Uterus (tissue), 4 donors: ENCODE measurements at places on chromosomes 2 and 18.

DNA sequence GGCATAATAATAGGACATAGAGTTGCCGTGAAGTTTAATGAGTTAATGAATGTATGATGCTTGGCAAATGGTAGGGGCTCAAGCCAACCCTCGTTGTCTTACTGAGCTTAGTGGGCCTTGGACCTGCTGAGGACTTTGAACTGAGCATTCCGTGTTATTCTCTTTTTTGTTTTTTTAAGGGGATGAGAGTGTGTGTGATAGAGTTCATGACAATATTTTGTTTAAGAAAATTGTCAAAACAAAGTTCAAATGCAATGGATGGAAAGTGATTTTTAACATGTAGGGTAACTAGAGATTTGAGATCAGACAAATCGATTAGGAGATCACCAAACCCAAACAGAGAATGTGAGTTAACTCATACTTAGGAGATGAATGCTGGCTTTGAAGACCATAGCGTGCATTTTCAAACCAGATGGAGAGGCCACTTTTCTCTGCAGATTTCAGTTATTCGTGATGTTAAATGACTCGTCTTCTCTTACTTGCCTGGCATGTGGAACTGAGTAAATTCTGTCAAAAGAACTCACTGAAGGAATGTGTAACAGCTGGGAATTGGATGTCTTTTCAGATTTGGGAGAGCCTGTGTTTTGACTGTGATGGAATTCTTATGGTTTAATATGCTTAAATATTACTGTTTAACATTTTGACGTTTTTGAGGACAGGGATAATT lies 88.7 kb downstream of the NEDD4L start:
- H3K4me1 ChIP-seq = no peaks in the 10 kb centered on the region
- H3K4me3 ChIP-seq = no peak overlapping the region
- no peak overlapping the region for H3K27ac ChIP-seq
- no peaks in the 10 kb centered on the region for H3K27me3 ChIP-seq

GRCh38 chr2:3023531-3023930 lies 354.1 kb downstream of the EIPR1 start:
- no peak overlapping the region for H3K27ac ChIP-seq
- no peak for DNase-seq
- no peak overlapping the region for H3K4me3 ChIP-seq
- H3K4me1 ChIP-seq = no peaks in the 10 kb centered on the region

DNA sequence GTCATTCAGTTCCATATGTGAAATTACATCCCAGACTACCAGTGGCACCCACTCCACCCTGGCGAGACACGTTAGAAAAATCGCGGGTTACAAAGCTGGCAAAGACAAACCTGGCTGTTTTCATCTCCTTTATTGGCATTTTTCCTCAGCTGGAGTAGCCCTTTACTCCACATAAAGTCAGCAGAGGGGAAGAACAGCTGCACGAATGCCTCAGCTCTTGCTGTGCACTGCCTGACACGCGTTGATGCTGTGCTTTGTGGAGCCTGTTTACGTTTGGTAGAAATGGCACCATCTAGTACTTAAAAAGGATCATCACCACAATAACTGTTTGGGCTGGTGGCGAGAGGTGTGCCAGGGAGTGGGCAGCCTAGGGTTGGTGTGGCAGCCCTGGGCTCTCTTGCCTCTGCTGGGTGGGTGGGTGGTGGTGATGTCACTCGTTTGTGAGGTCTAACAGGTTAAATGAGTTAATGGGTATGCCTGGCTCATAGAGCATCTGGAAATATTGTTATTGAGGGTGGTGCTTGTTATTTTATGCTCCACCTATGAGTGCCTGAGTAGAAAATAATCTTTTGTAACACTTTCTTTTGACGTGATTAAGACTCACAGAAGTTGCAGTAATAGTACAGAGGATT lies 16.4 kb downstream of the FARP2 start:
- no peaks in the 10 kb centered on the region for H3K36me3 ChIP-seq
- H3K4me3 ChIP-seq = no peak overlapping the region
- no peaks in the 10 kb centered on the region for H3K4me1 ChIP-seq
- H3K27ac ChIP-seq = no peak overlapping the region
- H3K27me3 ChIP-seq = no peaks in the 10 kb centered on the region

DNA sequence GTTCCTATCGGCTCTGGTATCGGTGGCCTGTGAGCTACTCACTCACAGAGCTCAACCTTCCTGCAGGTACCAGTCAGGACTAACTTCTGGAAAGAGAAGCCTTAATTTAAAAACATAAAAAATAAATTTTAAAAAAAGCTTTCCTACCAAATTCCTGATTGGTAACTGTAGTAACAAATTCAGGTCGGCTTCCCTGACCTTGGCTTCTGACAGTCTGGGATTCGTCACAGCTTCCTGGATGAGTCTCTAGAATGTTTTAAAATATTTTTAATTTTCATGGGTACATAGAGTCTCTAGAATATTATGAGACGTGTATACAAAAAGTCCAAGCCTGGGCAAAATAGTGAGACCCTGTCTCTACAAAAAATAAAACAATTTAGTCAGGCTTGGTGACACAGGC lies 45.0 kb upstream of the MTCL1 start:
- H3K4me3 ChIP-seq = no peak overlapping the region
- H3K4me1 ChIP-seq = no peaks in the 10 kb centered on the region
- DNase-seq = no peak
- no peaks in the 10 kb centered on the region for H3K27me3 ChIP-seq
- H3K36me3 ChIP-seq = no peaks in the 10 kb centered on the region

- H3K4me1 ChIP-seq = peaks cover 3% of the 10 kb centered on the region
- H3K27ac ChIP-seq = peak overlapping the region; percentile 17
- H3K27me3 ChIP-seq = no peaks in the 10 kb centered on the region
- H3K4me3 ChIP-seq = peak overlapping the region; percentile 64
- DNase-seq = no peak
- no peaks in the 10 kb centered on the region for H3K36me3 ChIP-seq
Observed at GRCh38 chr2:54723996-54724559, 616 bp downstream of the EML6 start.

- H3K27ac ChIP-seq = no peak overlapping the region
- H3K4me3 ChIP-seq = no peak overlapping the region
- no peaks in the 10 kb centered on the region for H3K27me3 ChIP-seq
- no peaks in the 10 kb centered on the region for H3K36me3 ChIP-seq
- DNase-seq = no peak
Observed at GRCh38 chr2:165539985-165540384, 70.5 kb downstream of the CSRNP3 start.

DNA sequence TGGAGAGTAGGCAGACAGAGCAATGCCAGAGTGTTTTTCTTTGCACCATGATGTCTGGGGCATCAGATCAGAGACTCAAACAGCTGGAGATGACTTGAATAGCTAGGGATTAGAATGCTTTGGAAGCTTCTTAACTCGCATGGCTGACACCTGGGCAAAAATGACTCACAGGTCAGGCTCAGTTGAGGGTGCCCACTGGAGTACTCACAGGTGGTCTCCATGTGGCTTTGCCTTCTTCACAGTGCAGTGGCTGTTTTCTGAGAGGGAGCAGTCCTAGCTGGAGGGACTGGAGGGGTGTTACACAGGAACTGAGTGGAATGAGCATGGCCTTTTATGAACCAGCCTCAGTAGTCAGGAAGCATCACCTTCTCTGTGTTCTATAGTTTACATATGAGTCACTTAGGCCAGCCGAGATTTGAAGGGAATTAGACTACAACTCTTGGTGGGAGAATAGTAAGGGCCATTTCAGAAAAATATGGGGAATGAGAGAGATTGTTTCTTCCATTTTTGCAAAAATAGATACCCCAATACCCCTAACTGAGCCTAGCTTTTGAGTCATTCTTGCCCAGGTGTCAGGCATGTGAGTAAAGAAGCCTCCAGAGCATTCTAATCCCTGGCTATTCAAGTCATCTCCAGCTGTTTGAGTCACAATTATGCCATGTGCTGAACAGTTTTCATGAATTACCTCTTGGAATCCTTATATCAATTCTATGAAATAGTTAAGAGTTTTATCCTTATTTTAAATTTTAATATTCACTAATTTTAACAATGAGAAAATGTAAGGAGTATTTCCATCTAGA lies 7.1 kb upstream of the PPP1R1C start:
- DNase-seq = no peak
- no peak overlapping the region for H3K27ac ChIP-seq
- no peaks in the 10 kb centered on the region for H3K27me3 ChIP-seq
- H3K4me1 ChIP-seq = no peaks in the 10 kb centered on the region

GRCh38 chr2:84919885-84920580 lies 14.6 kb downstream of the TMSB10 start:
- peak; percentile 80 for DNase-seq
- no peaks in the 10 kb centered on the region for H3K27me3 ChIP-seq
- no peaks in the 10 kb centered on the region for H3K4me1 ChIP-seq
- no peaks in the 10 kb centered on the region for H3K36me3 ChIP-seq
- H3K4me3 ChIP-seq = no peak overlapping the region

GRCh38 chr2:236679884-236680860 lies 110.5 kb downstream of the ACKR3 start:
- no peaks in the 10 kb centered on the region for H3K4me1 ChIP-seq
- H3K27ac ChIP-seq = no peak overlapping the region
- H3K4me3 ChIP-seq = no peak overlapping the region
- H3K36me3 ChIP-seq = no peaks in the 10 kb centered on the region
- H3K27me3 ChIP-seq = no peaks in the 10 kb centered on the region
- no peak for DNase-seq

DNA sequence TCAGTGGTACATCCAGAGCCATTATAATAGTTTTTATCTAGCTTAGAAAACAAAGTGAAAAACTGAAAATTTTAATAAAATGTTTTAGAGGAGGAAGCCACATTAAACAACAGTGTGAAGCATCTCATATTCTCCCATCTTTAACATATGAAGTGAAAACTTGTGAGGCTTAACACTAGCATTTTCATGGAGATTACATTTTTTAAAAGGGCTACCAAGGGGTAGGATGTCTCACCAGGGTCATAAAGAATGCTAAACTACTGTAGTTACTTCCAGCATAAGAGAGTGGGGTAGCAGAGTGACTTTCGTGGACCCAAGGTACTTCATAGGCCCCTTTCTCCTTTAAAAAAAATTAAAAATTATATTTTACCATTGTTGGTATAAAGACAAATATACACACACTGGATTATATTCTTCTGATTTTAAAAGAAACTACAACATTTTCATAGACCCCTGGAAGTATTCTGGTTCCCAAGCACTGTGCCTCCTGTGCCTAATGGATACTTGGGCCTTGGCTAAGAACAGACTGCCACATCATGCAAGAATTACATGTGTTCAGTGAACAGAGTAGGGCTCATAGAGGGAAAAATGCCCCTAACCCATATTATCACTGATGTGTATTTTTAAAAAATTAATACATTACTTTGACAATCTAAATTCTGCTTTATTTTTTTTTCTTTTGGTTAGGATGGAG lies 148.4 kb downstream of the SLC39A10 start:
- no peak overlapping the region for H3K4me3 ChIP-seq
- no peaks in the 10 kb centered on the region for H3K27me3 ChIP-seq
- no peaks in the 10 kb centered on the region for H3K36me3 ChIP-seq
- no peak overlapping the region for H3K27ac ChIP-seq

DNA sequence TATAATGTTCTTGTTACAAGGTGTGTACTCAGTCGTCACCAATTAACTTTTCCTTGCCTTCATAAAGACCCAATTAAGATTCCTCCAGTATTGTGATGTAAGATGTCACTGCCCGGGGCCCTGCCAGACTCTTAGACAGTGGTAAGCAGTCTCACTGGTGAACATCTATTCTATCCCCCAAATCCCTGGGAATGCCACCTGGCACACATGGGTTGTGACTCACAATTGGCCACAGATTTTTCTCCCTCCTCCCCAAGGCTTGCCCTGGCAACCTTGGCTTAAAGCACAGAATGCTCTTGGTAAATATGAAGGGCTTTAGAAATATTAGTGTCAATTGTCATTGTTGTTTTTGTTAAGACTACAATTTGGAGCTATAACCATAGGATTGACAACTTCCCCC lies 287.9 kb downstream of the ETAA1 start:
- no peaks in the 10 kb centered on the region for H3K27me3 ChIP-seq
- no peak overlapping the region for H3K4me3 ChIP-seq
- H3K36me3 ChIP-seq = no peaks in the 10 kb centered on the region
- no peak for DNase-seq

GRCh38 chr2:58557176-58557575 lies 316.1 kb upstream of the FANCL start:
- H3K27me3 ChIP-seq = no peaks in the 10 kb centered on the region
- no peak for DNase-seq
- H3K27ac ChIP-seq = no peak overlapping the region
- H3K4me3 ChIP-seq = no peak overlapping the region
- H3K36me3 ChIP-seq = no peaks in the 10 kb centered on the region
- no peaks in the 10 kb centered on the region for H3K4me1 ChIP-seq

DNA sequence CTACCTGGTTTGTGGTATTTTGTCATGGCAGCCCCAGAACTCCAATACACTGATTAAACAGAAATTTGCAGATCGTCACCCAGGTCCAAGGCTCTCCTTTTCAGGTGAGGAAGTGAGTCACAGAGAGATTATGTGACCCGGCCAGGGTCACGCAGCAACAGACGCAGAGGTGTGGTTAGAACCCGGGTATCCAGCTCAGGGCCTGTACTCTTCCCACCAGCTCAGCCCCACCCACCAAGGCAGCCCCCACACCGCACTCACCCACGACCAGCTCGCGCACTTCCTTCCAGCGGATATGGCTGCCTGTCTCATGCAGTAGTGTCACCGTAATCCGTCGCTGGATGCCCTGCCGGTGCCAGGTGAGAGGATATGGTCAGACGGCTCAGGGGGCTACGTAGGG lies 48.1 kb downstream of the AQP12A start:
- no peaks in the 10 kb centered on the region for H3K27me3 ChIP-seq
- no peaks in the 10 kb centered on the region for H3K4me1 ChIP-seq
- H3K36me3 ChIP-seq = no peaks in the 10 kb centered on the region
- H3K27ac ChIP-seq = no peak overlapping the region

DNA sequence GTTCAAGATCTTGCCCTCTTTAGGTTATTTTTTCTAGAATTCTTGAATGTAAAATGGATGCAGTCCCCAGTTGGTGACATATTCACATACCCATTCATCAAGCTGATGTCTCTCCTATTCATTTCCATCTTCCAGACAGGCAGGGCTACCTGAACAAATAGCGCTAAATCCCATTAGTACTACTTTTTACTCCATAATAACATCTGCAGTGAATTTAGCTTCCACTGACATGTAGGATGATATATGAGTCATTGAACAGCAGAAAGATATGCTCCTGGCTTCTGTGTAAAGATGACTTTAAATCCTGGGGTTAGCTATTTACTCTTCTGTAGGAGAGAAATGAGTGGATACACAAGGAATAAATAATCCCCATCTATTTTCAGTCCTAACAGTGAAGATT lies 194.7 kb downstream of the RND3 start:
- H3K4me3 ChIP-seq = no peak overlapping the region
- no peaks in the 10 kb centered on the region for H3K36me3 ChIP-seq
